ENCODE measurements at places on chromosomes 2 and 18. TPM values are rescaled to one million over a fixed set of nuclear protein-coding genes. Genes with fewer than 3 reads are reported as not detected.

DNA sequence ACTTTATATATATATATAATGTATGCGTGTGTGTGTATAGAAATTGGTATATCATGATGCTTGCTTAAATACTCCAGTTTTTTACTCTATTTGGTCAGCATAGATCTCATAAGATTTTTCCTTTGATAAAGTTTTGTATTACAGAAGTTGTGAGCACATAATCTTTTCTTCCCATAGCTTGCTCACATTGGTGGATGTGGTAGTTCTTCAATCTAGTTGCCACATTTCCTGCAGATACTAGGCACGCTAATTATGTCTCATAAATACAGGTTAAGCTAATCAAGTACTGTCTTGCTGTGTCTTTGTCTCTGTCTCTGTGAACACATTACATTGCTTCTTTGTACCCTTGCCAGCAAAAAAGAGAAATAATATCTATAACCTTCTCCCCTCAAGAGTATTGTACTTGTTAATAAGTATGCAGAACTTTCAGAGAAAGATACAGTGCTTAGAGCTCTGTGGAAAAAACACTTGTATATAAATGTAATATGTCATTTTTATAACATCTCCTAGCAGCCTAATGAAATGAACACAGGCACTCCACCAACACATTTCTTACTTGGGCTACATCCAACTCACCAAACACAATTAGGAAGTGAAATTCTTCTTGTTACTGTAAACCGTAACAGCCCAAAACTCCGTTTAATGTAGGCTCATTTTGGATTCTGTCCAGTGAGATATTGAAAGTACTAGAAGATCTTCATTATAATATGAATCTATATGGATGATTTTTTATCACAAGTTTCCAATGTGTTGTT is 306.7 kb upstream of the SLC8A1 start:
- no peaks in the 10 kb centered on the region for H3K36me3 ChIP-seq
- no peak for DNase-seq
- no peak overlapping the region for H3K27ac ChIP-seq
- no peaks in the 10 kb centered on the region for H3K27me3 ChIP-seq

DNA sequence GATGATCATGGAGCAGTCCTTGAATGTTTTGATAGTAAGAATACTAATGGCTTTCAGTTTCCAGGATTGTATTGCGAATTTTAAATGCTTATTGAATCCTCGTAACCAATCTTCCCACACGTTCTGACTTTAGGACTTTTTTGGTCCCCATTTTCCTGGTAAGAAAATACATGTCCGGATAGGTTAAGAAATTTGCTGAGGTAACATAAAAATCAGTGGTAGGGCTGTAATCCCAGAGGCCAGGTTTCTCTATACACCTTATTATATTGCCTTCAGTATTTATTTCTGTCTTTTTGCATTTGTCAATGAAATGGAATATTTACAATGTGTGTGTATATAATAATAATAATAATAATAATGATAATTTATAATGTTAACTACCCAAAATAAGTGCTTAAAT is 603.2 kb downstream of the TMEM182 start:
- no peaks in the 10 kb centered on the region for H3K27me3 ChIP-seq
- H3K36me3 ChIP-seq: no peaks in the 10 kb centered on the region
- no peak overlapping the region for H3K27ac ChIP-seq
- H3K4me1 ChIP-seq: no peaks in the 10 kb centered on the region
- no peak for DNase-seq
- no peak overlapping the region for H3K4me3 ChIP-seq

DNA sequence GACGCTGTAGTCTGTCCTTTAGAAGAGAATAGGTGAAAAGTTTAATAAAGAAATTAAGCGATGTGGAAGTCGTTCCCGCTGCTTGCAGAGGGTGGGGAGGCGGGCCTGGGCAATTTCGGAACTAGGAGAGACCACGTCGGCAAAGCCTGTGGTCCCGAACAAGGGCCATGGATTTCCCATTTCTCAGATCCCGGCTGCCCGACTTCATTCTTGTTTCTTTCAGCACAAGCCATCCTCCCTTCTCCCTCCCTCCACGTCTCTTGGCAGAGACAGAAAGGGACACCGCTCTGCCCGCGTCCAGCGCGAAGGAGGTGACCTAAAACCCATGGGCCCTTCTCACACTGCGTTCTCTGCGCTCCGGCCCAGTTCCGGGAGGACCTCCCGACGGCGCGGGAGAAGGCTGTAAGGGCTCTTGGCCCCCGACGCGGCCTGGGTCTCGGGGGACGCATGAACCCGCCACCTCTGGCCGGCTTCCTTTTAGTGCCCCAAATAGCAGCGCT is 2.2 kb upstream of the BCL2L11 start:
- peaks cover 58% of the 10 kb centered on the region for H3K4me1 ChIP-seq
- peak overlapping the region; percentile 22 for H3K4me3 ChIP-seq
- DNase-seq: no peak
- no peaks in the 10 kb centered on the region for H3K36me3 ChIP-seq
- H3K27me3 ChIP-seq: peaks cover 35% of the 10 kb centered on the region
- H3K27ac ChIP-seq: no peak overlapping the region

- H3K4me1 ChIP-seq: no peaks in the 10 kb centered on the region
- no peaks in the 10 kb centered on the region for H3K27me3 ChIP-seq
- peaks cover 4% of the 10 kb centered on the region for H3K36me3 ChIP-seq
These were observed 123.1 kb downstream of the EIPR1 start for GRCh38 chr2:3254442-3254941.

GRCh38 chr18:31190919-31191318 is 28.3 kb upstream of the DSC1 start:
- no peak for DNase-seq
- H3K4me1 ChIP-seq: no peaks in the 10 kb centered on the region
- no peaks in the 10 kb centered on the region for H3K27me3 ChIP-seq
- H3K27ac ChIP-seq: no peak overlapping the region

DNA sequence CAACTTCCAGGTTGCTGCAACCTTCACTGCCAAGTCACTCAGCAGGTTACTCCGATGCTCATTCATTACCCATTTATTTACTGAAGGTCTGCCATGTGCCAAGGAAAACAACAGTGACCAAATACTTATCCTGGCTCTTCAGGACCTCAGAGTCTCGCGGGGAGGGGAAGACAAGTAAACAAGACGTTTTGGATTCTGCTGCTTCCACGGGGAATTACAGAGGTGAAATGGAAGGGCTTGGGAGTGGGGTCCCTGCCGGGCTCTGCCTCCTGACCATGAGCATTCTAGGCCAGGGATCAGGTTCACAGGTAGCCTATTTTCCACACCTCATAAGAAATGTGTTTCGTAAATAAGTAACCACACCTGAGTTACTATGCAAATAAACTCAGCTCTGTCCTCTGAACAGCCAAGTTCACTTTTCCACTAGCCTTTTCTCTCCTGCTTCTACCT is 68.1 kb downstream of the CLHC1 start:
- H3K4me3 ChIP-seq: no peak overlapping the region
- H3K27ac ChIP-seq: no peak overlapping the region
- no peak for DNase-seq
- peaks cover 3% of the 10 kb centered on the region for H3K4me1 ChIP-seq
- H3K27me3 ChIP-seq: no peaks in the 10 kb centered on the region

GRCh38 chr2:239285071-239285931 is 115.5 kb downstream of the HDAC4 start:
- no peaks in the 10 kb centered on the region for H3K36me3 ChIP-seq
- H3K4me3 ChIP-seq: no peak overlapping the region
- H3K4me1 ChIP-seq: peaks cover 29% of the 10 kb centered on the region
- DNase-seq: no peak
- no peaks in the 10 kb centered on the region for H3K27me3 ChIP-seq

DNA sequence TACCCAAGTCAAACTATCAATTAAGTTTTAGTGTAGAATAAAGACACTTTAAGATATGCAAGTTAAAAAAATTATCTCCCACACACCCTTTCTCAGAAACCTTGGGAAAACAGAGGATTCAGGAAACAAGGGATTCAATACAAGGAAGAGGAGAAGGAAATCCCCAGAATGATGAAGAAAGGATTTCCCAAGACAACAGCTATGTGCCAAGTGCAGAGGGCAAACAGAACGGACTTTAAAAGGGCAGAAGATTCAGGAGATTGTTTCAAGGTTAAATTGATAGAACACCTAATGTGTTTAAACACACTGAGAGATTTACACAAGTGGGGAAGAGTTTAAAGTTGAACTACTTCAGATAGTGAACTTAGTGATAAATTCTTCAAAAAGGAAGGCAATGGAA is 71.5 kb upstream of the EPAS1 start:
- no peak for DNase-seq
- H3K4me3 ChIP-seq: no peak overlapping the region
- no peaks in the 10 kb centered on the region for H3K36me3 ChIP-seq
- no peak overlapping the region for H3K27ac ChIP-seq

DNA sequence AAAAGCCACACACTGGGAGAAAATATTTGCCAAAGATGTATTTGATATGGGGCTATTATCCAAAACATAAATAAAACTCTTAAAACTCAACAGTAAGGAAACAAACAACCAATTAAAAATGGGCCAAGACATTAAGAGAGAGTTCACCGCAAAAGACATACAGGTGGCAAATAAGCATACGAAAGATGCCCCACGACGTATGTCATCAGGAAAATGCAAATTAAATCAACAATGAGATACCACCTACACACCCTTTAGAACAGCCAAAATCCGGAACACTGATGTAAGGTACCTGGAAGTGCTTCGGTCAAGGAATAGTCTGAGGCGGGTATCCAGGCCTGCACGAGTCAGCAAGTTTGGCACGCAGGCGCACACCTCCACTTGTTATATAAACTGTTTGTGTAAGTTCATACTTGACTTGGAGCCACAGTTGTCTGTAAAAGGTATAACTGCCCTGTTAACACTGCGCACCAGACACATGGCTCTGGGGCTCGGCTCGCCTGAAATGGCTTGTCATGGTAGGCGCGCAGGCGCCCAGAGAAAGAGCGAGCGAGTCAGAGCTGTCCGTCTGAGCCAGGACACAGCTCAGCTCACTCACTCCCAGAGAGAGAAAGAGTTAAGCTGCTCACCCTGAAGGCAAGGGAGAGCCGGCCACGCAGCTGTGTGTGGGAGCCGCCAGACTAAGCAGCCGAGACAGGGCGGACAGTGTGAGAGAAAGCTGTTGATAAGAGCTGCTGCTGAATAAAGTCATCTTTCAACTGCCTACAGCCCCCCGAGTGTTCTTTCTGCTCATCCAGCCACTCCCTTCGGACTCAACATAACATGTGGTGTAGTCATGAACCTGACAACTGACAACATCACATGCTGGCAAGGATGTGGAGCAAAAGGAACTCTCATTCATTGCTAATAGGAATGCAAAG is 87.3 kb downstream of the HNRNPLL start:
- no peaks in the 10 kb centered on the region for H3K4me1 ChIP-seq
- H3K27me3 ChIP-seq: no peaks in the 10 kb centered on the region
- no peak overlapping the region for H3K27ac ChIP-seq
- no peak overlapping the region for H3K4me3 ChIP-seq
- no peaks in the 10 kb centered on the region for H3K36me3 ChIP-seq

GRCh38 chr18:58640428-58640805 is 11.5 kb upstream of the ALPK2 start:
- no peak overlapping the region for H3K27ac ChIP-seq
- DNase-seq: no peak
- H3K4me3 ChIP-seq: no peak overlapping the region
- no peaks in the 10 kb centered on the region for H3K36me3 ChIP-seq

- no peak for DNase-seq
- H3K36me3 ChIP-seq: no peaks in the 10 kb centered on the region
- no peak overlapping the region for H3K27ac ChIP-seq
- H3K27me3 ChIP-seq: no peaks in the 10 kb centered on the region
- no peaks in the 10 kb centered on the region for H3K4me1 ChIP-seq
These were observed 165.2 kb downstream of the TDRD15 start for GRCh38 chr2:21288739-21289520.

DNA sequence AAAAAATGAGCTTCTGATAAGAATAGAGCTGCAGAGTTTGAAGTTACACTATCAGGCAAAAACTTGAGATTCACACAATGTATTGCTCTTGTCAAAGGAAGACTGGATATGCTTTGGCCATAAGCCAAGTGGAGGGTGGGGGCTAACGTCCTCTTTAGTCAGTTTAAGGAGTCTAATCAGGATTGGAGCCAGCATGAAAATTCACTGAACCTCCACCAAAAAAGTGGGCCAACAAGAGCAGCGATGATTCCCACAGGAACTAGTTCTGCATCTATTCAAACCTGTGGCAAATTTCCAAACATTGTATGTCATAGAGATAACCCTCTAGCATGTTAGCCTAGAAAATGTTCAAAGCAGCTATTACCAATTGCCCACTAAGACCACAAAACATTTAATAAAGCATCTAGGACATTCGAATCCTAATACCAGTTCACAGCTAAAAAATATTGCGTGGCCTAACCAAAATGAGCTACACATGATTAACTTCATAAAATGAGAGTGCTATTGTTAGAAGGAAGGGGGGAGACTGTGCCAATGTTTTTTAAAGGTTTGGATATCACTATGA is 43.5 kb upstream of the TMEM247 start:
- DNase-seq: no peak
- H3K4me3 ChIP-seq: no peak overlapping the region
- H3K27ac ChIP-seq: no peak overlapping the region
- H3K36me3 ChIP-seq: no peaks in the 10 kb centered on the region

GRCh38 chr18:25351777-25352628 is at the start of gene ZNF521:
Gene ZNF521, minus strand, starts transcription at chr18:25352166. Its CDS starts 1,220 bp downstream, at chr18:25350946.
- peak; percentile 51 for DNase-seq
- H3K4me3 ChIP-seq: peak within 1 kb of the TSS; percentile 67
- peaks cover 25% of the 10 kb centered on the region for H3K27me3 ChIP-seq
- no peak within 1 kb of the TSS for H3K27ac ChIP-seq
- peaks cover 26% of the 10 kb centered on the region for H3K4me1 ChIP-seq
- H3K36me3 ChIP-seq: no peaks in the 10 kb centered on the region

DNA sequence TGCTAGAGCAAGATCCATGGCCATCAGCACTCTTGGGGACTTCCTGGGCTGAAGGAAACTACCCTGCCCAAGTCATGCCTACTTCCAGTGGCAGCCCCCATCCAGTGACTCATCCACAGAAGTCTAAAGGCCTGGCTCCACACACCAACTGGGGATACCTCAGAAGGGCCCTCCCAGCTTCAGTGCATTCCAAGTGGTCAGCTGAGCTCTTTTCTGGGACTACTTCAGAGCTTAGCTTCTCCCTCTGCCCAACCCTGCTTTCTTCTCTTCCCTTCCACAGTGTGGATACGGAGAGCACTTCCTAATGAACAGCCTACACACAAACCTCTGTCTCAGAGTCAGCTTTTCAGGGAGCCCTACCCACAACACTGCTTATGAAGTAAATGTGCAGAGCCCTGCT is 66.5 kb downstream of the CLHC1 start:
- H3K4me1 ChIP-seq: no peaks in the 10 kb centered on the region
- no peaks in the 10 kb centered on the region for H3K36me3 ChIP-seq
- no peak overlapping the region for H3K27ac ChIP-seq
- no peaks in the 10 kb centered on the region for H3K27me3 ChIP-seq
- DNase-seq: no peak

SERPINB10 gene
- not detected for total RNA-seq

POTEJ gene
- not detected for total RNA-seq

TACR1 gene
- total RNA-seq: not detected

DYNAP gene
- not detected for total RNA-seq

NYAP2 gene
- not detected for total RNA-seq

INO80B gene
- 48.0 TPM for total RNA-seq

All from natural killer cell (primary cell).